ENCODE measurements at places on chromosomes 6 and 20.

DNA sequence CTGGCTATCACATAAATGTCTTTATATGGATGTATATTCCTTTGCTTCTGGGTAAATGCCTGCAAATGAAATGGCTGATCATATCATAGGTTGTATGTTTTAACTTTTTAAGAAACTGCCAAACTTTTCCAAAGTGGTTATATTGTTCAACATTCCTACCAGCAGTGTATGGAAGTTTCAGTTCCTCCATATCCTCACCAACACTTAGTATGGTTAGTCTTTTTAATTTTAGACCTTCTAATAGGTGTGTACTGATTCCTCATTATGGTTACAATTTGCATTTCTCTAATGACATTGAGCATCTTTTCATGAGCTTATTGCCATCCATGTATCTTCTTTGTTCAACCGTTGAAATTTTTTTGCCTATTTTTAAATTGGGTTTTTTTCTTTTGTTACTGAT is 155.4 kb downstream of the ZFAND3 start:
- DNase-seq: no peak

- no peak for DNase-seq
Measured at GRCh38 chr6:71419217-71420094, 130.8 kb downstream of the OGFRL1 start.

GRCh38 chr20:62155428-62156253 is 12.1 kb downstream of the SS18L1 start:
- no peak for DNase-seq

- no peak for DNase-seq
Measured at GRCh38 chr6:135094403-135094821, 39.8 kb upstream of the HBS1L start.

DNA sequence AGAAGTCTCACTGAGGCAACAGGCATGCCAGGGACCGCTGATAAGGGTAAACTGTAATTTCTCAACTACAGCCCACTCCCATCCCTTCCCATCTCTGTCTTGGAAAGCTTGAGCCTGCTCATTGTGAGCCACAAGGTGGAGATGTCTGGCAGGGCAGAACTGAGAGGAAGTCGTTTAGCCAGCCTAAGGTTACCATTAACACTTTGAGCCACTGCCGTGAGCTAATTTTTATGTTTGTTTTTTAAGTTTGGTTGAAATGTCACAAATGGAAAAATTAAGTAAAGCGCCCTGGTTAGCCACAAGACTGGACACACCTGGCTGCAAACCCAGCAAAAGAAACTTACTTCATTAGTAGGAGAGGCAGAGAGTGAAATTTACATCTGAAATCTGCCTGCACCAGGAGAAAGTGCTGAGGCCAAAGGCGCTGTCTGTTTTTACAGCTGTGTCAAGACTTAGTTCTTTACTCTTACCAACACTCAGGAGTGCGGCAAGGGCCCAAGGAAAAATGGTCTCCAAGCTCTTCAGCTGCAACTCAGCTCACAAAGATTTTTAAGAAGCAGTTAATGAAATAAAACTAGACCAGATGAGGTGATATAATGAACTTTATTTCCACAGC is 50.0 kb upstream of the FAM83C start:
- DNase-seq: no peak

- DNase-seq: no peak
Measured at GRCh38 chr6:129492260-129492659, 217.7 kb downstream of the ARHGAP18 start.

DNA sequence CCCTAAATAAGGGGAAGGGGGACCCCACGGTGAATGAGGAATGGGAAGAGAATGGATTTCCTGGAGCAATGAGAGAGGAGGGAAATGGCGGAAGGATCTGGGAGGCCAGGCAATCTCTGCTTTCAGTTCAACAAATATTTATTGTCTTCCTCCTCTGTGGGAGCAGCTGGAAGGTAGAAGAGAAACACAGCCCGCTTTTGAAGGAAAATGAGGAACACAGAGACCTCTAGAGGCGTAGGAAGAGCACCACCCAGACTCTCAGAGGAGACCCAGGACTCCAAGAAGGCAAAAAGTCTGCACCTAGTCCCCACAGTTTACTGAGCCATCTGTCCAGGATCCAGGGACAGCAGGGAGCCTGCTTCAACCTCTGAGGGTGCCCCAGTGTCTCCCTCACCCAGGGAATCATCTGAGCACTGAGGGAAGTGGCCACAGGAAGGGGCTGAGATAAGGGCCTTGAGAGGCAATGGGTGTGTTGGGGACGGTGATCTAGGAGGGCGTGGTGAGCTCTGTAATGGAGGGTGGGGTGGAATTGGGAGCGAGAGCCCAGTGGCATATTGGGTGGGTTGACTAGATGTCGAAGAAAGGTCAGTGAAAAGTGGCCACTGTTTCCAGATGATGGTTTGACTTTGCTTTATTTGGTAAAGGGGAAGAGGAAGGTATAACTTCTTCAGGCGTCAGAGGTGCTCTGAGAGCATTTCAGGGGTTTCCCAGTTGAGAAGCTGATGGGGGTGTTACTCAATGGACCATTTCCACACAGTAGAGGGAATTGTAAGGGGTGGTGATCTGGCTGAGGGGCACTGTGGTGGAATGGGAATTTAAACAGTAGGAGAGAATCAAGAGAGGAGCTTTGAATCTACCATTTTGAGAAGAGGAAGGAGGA is 610 bp downstream of the PSORS1C1 start:
- DNase-seq: no peak

DNA sequence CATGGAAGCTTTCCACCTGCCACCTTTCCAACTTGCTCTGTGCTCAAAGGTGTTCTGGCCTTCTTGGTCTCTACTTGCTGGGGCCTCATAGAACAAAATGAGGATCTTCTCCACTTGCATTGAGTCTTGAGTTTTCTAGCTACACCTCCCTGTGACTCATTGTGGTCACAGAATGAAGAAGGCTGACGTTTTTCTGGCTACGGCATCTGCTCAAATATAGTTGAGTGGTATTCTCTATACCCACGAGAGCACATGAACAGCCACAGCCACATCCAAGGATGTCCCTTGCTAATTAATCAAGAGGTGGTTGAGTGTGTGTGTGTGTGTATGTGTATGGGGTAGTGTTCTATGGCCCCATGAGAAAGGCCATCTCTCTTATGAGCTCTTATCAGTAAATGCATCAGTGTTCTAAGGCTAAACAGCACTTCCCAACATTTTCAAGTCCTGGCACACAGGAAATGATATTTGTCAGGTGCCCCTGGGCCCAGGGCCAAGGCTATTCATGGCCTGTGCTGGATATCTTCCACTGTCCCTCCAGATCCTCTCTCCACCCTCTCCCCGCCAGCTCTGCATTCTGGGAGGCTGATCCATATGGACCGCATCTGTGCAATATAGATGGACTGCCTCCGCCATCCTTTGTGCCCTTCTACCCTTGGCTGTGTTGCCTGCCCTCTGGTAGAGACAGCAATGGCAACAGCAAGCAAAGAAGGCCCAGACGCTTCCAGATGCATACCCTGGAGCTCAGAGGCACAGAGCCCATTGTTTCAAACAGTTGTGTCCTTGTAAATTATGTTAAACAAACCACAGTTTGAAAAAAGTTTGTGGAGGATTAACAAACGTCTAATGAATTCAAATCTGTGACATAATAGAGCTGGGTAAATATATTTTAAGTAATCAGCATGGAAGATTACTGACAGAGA is 150.2 kb downstream of the LRFN2 start:
- no peak for DNase-seq

- DNase-seq: no peak
Measured at GRCh38 chr6:35955071-35955470, 34.2 kb upstream of the SRPK1 start.

DNA sequence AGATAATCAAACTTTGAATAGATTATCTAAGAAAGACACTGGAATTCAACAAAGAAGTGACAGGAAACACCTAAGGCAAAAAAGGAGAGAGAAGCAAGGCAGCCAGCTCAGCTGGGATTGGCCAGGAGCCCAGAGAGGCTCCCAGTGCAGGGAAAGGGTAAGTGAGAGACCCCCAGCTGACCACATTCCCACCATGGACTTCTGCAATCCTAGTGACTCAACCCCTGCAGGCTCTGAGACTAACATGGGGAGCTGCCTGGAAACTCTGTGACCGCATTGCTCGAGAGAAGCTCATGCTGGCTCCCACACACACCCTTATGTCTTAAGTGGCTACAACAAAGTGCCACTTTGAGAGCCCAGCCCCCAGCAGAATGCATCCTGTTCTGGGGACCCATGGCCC is 215.1 kb downstream of the PACRG start:
- DNase-seq: no peak

DNA sequence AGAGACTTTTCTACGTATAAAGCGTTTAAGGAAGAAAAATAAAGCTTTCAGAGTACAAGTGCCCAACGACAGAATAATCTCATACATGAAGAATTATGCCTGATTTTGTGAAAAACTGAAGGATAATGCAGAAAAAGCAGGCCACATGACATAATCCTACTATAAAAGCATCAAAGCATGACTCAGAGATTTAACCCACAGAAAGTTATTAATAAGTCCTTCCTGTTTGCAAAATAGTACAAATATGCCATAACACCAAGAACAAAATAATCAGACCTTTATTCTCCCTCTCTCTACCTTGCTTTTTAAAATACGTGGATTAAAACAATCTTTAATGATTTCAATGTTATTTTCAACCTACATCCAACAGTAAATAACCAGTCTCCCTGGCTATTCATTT is 118.6 kb upstream of the BCLAF1 start:
- no peak for DNase-seq

DNA sequence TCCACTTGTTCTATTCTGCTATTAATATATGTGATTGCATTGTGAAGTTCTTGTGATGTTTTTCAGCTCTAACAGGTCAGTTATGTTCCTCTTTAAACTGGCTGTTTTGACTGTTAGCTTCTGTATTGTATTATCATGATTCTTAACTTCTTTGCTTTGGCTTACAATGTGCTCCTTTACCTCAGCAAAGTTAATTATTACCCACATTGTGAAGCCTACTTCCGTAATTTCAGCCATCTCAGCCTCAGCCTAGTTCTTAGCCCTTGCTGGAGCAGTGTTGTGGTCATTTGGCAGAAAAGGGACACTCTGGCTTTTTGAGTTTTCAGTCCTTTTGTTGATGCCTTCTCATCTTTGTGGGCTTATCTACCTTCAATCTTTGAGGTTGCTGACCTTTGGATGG is 440.2 kb downstream of the TBC1D32 start:
- no peak for DNase-seq

DNA sequence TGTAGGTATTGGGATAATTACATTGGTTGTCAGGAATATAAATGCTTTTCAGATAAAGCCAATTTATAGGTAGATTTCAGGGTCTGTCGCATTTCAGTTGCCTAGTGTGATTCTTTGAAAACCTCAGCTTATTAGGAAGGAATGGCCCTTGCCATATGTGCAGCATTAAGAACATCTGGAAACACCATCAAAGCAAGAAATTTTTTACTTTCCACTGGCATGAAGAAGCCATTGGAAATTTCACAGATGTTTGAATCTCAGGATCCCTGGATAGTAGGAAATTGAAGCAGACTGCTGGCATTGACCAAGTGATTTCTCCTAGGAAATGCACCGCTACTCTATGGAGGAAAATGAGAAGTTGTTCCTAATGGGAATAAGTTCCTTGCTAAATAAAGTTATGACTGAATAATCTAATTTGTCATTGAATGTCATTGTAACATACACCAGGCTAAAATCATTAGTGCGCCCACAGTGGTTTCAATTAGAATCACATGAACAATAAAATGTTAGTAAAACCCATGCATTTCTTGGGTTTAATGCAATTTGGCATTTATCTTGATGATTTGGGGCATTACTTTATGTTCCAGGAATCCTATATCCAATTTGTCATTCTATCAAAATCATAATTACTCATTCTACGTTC is 950.1 kb downstream of the EPHA7 start:
- no peak for DNase-seq

DNA sequence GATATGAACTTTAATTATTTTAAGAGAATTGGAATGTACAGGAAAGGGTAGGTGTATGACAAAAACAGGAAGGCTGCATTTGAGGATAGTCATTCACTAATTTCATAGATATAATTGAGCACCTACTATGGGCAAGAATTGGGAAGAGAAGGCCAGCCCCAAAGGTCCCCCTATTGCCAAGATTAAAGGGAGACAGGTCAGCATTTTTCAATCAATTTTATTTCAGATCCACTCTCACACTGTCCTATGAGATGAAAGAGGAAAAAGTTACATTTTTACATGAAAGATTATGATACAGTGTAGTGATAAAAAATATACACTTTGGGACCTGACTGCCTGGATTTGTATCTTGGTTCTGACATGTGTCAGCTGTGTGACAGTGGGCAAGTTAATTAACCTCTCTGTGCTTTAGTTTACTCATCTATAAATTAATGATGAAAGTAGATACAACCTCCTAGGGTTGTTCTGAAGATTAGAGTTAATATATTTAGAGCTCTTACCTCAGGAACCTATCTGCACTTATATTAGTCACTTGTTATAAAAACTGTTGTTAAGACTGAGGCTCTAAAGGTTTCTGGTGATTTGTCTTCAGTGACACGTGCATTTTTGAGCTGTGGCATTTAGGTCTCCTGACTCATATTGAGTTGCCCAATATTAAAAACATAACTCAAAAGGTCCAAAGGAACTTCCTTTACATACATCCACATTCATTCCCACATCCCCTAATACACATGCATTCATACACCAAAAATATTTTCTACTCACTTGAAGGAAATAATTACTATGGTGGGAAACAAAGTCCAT is 45.7 kb downstream of the SCGN start:
- DNase-seq: no peak

DNA sequence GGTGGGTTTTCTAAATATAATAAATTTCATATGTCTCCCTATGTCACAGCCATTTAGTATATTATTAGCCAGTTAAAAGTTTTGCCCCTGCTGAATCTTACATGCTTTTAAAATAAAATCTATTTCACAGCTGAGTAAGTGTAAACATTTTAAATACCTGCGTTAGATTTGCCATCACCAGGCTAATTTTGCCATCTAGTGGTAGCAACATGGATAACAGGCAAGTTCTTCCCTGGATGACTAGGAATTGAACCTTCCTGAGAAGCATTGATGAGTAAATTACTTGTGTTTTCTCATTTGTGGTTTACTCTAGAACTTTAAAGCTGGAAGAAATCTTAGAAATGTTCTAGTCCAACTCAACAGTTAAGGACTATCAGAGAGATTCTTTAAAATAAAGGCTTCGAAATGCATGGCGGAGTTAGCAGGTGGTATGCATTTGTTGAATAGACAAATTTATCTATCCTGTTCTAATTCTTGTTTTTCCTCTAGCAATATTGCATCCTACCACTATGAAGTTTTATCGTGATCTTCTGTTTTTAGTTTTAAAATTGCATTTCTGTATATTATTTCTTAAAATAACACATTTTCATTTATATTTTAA is 2.6 kb downstream of the PRSS35 start:
- DNase-seq: no peak

GRCh38 chr6:100420711-100421110 is 44.0 kb downstream of the SIM1 start:
- no peak for DNase-seq

- DNase-seq: no peak
Measured at GRCh38 chr6:17057322-17057721, 44.5 kb upstream of the STMND1 start.

- DNase-seq: no peak
Measured at GRCh38 chr6:46175446-46175845, 4.7 kb upstream of the ENPP5 start.

All from C1 segment of cervical spinal cord (tissue), 14 donors.